ENCODE measurements at places on chromosomes 6 and 20.

DNA sequence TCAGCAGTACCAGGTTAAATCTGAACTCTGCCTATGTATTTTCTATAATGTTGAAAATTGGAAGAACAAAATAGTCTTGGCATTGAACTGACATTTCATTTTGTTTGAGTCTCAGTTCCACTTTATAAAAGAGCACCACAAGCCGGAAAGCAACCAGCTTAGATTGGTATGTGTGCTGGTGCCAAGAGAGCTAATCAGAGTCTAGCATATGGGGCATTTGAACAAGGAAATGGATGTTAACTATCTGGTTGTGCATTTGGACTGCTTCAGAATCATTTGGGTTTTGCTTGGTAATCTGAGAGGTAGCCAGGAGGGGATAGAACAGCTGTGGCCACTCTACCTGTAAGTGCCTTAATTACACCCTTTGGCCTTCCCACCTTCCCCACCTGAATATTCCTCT is 184.8 kb downstream of the GRIK2 start:
- no peak for DNase-seq

DNA sequence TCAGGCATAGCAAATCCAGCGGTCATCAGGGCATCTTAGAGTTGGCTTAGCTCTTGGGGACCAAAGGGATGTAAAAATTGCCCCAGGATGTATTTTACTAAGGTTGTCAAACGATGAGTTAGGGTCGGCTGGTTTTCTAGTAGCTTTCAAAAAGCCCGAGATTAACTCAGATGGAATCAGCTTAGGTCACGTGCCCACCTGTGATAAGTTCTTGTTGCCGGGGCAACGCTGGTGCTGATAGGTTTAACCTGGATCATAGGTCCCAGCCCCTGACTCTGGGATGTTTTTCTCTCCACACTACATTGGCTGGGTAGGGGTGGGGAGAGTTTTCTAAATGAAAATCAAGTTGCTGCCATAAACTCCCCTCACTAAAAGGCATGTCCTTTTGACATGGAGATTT is 257.3 kb upstream of the SULF2 start:
- DNase-seq, result no peak

- no peak for DNase-seq
Observed at GRCh38 chr6:144661116-144661806, 376.1 kb downstream of the UTRN start.

GRCh38 chr20:2357114-2357513 is 23.6 kb upstream of the TGM6 start:
- DNase-seq, result no peak

DNA sequence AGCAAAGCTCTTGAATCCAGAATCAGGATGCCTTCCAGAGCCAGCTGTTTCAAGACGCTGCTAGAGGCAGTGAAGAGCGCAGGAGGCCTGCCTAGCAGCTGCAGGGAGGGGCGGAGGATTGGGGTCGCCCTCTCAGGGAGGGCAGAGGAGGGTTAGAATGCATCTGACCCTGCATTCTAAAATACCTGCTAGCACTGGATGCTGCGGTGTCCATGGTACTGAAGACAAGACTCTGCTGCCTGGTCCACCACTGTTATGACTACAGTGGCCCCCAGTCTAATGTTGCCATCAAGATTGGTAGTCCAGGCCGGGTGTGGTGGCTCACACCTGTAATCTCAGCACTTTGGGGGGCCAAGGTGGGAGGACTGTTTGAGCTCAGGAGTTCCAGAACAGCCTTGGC is 193.7 kb upstream of the PROKR2 start:
- no peak for DNase-seq

DNA sequence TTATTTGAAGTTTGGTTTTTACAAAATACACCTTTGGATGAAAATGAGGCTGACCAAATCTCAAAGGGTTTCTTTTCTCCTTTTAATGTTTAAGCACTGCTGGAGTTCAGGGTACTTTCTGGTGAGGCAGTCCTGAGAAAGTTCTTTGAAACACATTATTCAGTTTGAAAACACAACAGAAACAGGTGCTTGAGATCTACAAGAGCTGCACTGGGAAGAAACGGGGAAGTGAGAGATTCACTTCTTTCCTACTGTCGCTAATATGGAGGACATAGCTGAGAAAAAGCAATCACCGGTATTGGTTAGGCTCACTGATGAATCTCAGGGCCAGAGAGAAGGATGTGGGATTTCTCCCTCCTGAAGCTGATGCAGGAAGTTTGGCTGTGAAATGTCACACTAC is 22.9 kb upstream of the TMEM170B start:
- DNase-seq, result no peak

DNA sequence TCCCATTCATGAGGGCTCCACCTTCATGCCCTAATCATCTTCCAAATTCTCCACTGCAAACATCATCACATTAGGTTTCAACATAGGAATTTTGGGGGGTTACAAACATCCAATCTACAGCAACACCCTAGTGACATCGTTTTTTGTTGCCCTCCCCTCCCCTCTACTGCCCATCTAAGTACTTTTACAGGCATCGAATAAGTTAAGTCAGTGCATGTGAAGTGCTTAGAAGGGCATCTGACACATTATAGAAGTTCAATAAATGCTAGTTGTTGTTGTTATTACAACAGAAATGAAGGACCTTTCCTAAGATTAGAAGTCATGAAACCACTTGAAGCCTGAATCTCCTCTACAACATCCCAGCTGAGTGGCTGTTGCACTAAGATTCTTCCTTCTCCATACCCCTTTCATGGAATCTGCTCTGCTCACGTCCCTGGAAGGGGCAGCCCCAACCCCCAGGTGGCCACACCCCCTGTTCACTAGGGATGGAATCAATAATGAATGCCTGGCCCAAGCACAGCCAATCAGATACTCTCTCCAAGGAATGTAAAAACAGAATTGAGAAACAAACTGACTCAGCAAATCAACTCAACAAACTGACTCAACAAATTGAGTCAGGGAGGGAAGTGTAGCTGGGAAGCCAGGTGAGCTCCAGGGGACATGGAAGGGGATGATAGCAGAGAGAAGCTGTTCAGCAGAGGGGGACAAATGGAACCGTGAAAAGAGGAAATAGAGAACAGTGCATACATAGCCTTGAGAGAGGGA is 3.9 kb upstream of the LRP11 start:
- DNase-seq, result no peak

GRCh38 chr6:6656287-6656686 is 67.8 kb downstream of the LY86 start:
- DNase-seq, result no peak

DNA sequence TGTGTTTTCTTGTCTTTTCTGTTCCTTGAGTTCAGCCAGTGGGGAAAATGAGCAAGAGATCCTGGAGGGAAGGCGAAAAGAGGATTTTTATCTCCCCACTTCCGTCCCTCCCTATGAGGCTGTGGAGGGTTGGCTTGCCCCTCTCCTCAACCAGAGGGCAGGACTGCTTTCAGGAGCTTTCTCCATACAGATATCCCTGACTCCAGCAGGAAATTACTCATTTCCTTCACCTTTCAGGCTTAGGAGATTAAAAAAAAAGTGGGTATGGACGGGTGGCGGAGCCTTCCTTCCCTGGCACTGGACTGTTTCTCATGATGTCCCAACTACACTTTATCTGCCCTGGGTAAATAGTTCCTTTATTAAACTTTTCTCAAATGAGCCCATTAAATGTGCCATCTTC is 241.2 kb downstream of the FRK start:
- no peak for DNase-seq

DNA sequence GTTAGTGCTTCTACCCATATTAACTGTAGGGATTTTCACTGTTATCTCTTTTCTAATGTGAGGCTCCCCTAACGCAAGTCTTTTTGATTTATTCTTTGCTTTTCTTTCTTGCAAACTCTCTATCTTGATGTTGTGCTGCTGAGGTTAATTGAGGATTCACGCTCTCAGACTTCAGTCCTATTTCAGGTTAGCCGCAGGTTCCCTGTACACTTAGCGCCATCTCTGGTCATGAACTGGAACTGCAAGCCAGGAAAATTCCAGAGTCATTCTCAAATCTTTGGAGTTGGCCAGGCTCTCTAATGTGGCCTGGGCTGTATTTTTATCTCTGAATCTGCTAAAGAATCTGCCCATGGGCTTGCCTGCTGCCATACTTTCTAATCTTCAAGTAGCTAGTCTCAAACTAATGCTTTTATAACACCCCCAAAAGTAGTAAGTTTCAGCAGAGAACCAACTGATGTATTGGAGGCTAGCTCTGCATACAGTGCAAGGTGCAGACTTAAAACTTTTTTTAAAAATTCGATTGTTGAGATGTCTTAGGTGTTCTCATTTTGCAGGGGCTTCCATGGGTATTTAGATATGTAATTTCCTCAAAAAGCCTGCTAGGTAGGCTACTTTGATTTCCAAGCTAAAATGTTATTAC is 91.1 kb upstream of the OPRM1 start:
- DNase-seq, result no peak

DNA sequence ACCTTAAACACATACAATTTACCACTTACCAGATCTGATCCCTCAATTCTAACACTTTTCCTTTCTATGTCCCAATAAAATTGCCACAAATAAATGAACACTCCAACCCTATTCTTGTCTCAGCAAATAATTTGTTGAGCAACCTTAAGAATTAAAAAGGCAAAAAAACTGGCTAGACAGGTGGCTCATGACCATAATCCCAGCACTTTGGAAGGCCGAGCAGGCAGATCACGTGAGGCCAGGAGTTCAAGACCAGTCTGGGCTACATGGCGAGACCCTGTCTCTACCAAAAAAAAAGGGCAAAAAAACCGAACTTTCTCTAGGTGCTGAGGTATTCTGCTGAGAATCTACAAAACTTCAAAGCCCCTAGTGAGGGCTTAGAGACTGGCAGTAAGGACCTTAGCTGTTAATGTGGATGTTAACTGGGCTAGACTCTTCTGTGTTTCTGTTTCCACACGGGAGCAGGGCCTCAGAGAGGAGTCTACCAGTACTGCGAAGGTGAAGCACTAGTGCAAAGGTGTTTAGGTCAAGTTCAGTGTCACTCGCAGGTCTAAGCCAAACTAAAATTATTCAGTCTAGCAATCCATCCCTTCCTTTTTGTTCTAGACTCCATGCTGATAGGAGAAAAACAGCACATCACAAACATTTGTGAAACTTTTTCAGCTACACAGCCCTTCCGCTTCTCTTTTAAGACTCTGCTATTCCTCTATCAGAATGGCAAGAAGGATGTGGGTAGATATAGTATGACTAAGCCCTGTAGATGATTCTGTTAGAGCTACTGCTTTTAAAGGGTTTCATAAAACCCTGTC is 2.6 kb downstream of the FASTKD5 start:
- DNase-seq, result no peak

DNA sequence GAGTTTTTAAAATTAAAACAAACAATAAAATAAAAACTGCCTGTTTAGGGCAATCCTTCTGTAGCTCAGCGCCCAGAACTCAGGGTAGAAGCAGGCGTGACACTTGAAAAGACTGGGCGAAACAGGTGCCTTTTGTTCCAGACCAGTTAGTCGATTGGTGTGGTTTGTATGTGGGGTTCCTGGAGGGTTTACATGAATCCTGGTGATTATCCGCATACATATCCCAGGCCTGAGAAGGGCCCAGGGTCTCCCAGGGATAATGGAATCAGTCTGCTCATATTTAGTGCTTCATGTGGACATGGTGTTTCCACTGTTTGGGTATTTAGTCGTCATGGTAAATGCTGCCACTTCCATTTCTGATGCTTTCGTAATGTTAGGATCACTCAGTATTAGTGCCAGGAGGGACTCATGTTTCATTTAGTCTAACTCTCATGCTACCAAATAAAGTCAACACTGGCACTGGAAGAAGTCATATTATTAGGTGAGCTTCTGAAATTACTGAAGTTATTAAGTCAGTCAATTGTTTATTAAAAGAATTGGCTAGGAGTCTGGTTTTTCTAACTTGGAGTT is 116.5 kb downstream of the SAMD5 start:
- DNase-seq, result no peak

DNA sequence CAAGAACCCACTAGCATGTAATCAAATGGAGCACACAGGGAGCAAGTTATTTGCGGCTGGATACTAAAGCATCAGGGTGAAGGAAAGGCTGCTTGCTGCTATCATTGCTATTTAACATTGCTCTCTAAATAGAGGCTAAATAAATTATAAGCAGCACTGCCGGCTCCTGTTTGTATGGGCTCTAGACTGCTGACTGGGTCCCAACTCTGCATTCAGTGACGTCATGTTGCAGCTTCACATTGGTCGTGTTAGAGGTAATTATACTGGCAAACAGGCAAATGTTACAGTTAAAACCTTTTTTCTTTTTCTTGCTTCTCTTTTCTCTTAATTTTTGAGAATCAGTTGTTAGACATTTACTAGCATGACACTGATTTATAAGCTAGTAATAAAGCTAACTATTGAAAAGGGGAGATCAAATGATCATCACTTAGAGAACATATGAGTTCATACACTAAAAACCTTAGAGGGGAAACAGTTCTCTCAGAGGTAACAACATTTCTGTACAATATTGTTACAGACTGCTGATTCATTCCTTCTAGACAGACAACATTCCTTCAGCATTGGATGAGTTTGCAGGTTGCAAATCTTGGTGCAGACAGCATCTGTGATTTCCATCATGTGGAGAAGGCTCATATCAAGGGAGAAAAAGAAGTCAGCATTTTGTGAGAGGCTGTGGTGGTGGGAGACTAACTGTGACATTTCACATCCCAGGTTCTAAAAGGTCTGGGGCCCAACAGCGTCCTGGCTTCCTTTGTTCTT is 15.9 kb downstream of the RFPL4B start:
- no peak for DNase-seq

- DNase-seq, result no peak
Observed at GRCh38 chr6:18260448-18261106, 3.8 kb downstream of the DEK start.

- DNase-seq, result no peak
Observed at GRCh38 chr20:1900321-1900801, 5.2 kb downstream of the SIRPA start.

GRCh38 chr6:3287308-3287707 is 28.6 kb downstream of the PSMG4 start:
- no peak for DNase-seq

DNA sequence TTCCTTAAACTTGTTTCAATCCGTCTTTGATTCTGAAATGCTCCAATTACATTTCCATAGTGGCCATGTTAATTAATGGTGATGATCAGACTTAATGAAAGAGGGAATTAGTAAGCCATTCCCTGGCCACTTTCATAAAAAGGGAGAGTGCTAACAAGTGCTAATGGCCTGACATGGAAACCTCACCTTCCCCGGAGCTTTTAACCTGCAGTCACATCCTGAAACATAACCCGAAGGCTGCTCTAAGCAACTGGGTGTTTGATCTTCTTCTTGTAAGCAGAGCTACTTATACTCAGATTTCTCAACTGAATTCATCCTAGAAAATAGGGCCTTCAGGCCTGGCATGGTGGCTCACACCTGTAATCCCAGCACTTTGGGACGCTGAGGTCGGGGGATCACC is 67.1 kb upstream of the ZMYND8 start:
- no peak for DNase-seq

- DNase-seq, result no peak
Observed at GRCh38 chr6:148044261-148044751, 298.3 kb upstream of the SASH1 start.

DNA sequence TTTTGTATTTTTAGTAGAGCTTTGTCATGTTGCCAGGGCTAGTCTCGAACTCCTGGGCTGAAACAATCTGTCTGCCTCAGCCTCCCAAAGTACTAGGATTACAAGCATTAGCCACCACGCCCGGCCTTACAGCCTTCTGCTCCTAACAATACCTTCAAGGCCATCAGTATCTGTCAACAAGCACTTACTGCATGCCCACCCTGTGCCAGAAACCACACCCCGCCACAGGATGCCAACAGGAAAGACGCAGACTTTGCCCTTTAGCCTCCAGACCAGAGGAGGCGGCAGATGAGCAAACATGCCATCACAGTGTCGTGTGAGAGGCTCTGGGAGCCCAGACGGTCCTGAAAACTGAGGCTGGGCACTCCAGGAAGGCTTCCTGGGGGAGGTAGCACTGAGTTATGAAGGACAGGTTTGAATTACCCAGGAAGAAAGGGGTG is 34.7 kb upstream of the TGM3 start:
- no peak for DNase-seq

Measured in esophagus squamous epithelium (tissue), 5 donors.